Activated CD8-positive, alpha-beta T cell treated with anti-CD3 and anti-CD28 coated beads for 36 hours (primary cell): ENCODE measurements at places on chromosomes 7 and 10. TPM values are rescaled to one million over a fixed set of nuclear protein-coding genes. Genes with fewer than 3 reads are reported as not detected.
A peak's percentile ranks its signal among the peaks of the same experiment; 100 is the strongest.

UCN3 gene
- total RNA-seq: not detected

C10orf67 gene
- total RNA-seq: 0.32 TPM

UNCX gene
- not detected for total RNA-seq

HOXA2 gene
- not detected for total RNA-seq

HMX2 gene
- total RNA-seq: 0.90 TPM

CFAP46 gene
- 0.34 TPM for total RNA-seq

NEUROD6 gene
- total RNA-seq: not detected

EPO gene
- total RNA-seq: not detected

EVX1 gene
- total RNA-seq: not detected

CCDC7 gene
- total RNA-seq: 5.5 TPM

TEX47 gene
- not detected for total RNA-seq

CFTR gene
- total RNA-seq: not detected

CALHM3 gene
- total RNA-seq: not detected

LDB3 gene
- 0.09 TPM for total RNA-seq

PNLIPRP1 gene
- total RNA-seq: not detected

GAD2 gene
- not detected for total RNA-seq

GNA12 gene
- 21.0 TPM for total RNA-seq

NOD1 gene
- total RNA-seq: 11.5 TPM

SFMBT2 gene
- 23.8 TPM for total RNA-seq

HYAL4 gene
- total RNA-seq: not detected

- no peak for DNase-seq
Observed at GRCh38 chr10:77371848-77372799, 265.5 kb downstream of the KCNMA1 start.

GRCh38 chr10:44564361-44564760, 179.5 kb upstream of the CXCL12 start:
- DNase-seq: no peak

DNA sequence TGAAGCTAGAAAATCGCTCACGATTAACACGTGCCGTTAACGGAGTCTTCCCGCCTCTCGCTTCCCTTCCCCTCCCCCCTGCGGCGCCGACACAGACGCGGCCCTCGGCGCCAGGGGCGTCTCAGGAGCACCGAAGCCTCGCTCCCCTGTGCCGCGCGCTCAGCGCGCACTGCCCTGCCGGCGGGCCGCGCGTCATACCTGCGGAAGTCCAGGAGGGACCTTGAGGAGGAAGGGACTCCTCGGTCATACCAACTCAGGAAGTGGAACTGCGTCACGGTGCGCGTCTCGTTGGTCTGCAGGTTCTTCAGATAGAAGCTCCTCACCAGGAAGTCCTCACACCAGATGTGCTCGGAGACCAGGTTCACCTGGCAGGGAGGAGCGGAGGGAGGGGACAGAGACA, 239.6 kb downstream of the DNAJB6 start:
- DNase-seq: peak; percentile 82

DNA sequence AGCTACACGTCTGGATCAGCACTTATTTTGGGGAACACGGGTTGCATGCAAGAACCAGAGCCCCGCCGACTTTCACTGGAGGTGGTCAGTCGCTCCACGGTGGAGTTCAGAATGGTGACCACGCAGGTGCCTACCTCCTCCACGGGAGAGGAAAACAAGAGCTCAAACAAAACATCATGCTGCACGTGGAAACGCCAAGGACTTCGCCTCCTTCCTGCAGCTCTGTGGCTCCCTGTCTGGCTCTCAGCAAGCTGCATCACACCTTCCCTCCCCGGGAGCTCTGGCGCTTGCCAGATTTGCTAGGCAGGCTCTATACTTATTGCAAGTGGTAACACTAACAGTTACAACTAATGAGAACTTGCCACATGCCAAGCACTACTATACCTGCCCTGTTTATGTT, 26.0 kb downstream of the GSDME start:
- no peak for DNase-seq

DNA sequence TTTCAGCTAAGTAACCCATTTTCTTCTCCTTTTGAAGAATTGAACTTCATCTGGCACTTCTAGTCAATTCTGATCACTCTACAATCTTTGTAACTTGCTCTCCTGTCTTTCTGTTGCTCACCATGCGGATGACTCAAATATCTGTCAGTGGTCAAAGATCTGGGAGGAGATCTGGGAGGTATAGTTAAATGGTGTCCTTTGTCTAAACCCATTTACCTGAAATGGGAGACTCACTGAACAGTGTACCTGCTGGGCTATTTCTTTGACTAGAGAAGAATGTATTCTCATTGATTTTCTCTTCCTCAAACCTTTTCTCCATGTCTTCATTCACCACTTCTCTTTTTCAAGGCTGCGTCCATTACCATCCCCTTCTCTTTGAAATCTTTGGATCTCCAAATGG, 42.0 kb upstream of the PCLO start:
- DNase-seq: no peak

- DNase-seq: no peak
Observed at GRCh38 chr7:111622084-111622483, 59.8 kb upstream of the IMMP2L start.

DNA sequence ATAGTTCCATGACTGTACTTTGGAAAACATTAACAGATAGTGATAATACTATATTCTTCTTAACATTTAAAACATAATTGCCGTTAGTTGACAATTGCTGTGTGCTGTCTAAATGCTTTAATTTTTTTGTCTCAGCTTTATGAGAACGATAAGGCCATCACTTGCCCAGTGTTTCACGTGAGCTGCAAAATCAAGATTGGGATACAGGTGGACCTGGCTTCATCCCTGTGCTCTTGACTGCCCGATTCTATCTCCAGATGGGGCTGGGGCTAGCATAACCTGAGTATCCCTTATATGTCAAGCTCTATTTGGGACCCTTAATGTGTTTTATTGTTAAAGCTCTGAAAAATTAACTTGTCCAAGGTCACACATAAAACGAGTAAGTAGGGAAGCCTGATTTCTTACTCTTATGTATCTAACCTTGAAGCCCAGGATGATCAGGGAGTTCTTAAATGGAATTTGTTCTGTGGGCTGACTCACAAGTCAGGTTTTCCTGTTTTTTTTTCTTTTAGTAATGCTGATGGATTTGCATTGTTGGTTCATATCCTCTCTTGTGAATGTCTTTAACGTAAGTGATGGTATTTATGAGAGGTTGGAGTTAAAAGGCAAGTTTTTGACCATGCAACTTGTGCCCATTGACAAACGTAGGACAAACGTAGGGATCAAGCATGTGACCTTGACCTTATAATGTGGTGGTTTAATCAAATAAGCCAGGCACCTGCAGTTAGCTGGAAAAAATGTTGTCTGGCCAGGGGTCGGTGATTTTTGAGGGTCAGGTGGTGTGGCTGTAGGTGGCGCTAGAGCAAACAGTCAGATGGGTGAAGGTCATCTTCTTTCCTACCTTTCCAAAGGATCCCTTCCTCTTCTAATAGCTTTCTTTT, 3.6 kb downstream of the PRKAR2B start:
- DNase-seq: no peak

GRCh38 chr10:67790534-67791408, 47.2 kb downstream of the DNAJC12 start:
- peak; percentile 68 for DNase-seq

GRCh38 chr7:155852426-155853301, 40.4 kb upstream of the SHH start:
- no peak for DNase-seq

DNA sequence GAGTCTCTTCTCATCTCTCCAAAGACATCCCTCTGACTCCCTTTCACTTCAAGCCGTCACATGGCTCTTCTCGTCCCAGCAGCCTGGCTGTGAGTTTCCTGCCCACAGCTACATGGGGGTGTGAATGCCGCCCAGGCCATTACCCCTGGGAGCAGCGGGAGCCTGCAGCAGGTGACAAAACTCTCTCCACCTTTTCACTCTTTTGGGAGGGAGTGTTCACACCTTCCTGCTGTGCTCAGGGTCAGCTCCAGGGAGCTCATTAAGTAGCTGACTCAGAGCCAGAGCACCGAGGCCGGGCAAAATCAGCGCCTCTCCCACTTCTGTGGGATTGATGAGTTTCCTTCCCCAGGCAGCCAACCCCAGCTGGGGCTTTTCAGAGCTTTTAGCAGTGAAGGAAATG, 271.3 kb downstream of the TYW1 start:
- DNase-seq: no peak

DNA sequence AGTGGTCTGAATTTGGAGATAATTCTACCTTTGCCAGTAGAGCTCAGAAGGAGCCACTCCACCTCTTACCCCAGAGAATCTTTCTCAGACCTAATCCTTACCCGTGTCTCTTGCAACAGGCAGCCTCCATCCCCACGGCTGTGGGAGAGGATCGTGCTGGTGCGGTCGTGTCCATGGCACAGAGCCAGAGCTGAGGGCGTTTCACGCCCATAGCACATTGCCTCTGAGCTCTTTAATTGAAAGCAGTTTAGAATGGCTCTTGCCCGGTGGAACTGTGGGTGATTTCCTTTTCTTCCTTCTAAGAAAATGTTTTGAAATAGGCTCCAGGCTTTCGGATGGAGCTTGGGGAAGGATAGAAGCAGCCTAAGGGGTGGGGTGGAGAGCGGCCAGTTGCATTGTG, 41.5 kb downstream of the PRF1 start:
- no peak for DNase-seq

DNA sequence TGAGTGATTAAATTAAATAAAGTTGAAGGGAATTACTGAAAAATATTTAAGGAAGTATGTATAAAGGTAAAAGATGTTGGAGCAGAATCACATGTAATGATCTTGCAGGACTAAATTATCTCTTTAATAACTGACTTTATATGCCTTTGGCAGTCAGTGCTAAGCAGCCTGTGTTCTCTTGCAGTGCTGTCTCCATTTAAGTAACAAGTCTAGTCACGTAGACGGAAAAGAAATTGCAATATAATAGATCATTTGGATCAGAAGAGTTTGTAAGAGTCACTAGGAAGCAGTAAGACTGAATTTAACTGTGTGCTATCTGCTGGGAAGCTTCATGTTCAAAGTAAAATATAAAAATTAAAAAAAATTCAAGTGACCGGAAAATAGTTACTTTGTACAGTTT, 21.4 kb downstream of the BZW2 start:
- DNase-seq: no peak

DNA sequence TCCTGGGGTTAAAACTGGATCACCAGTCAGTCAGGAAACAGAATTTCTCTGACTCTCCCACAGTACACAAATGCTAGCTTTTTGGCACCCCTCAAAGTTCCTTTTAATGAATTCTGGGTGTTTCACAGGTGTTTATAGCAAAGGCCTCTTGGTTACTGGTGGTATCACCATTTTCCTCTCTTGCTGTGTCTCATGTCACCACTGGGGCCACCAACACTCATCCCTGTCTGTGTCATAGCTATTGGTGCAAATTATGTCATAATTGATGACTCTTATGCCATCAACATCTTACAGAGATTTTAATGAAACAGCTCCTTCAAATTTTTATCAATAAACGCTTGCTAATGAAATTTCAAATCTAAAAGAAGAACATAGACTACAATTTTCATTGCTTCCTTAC, 27.7 kb upstream of the OSBPL3 start:
- no peak for DNase-seq

DNA sequence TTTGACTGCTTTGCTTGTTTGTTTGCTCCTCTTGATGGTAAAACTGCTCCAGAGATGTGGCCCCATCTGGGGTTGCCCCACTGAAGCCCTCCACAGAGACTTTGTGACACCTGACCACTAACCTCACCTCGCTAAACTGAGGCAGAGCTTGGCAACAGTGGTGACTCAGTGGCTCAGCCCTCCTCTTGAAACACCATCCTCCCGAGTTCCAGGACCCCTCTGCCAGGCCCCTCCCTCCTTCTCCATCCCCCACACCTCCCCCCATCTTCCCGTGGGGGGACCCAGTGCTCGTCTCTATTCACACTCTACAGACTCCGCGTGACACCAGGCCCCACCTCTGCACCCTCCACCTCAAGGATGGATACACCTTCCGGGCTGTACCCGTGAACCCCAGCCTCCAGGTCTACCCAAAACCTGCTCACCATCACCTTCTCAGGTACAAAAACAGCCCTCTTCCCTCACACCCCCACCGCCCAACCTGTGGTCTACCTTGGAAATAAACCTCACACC, 19.0 kb upstream of the RET start:
- no peak for DNase-seq

DNA sequence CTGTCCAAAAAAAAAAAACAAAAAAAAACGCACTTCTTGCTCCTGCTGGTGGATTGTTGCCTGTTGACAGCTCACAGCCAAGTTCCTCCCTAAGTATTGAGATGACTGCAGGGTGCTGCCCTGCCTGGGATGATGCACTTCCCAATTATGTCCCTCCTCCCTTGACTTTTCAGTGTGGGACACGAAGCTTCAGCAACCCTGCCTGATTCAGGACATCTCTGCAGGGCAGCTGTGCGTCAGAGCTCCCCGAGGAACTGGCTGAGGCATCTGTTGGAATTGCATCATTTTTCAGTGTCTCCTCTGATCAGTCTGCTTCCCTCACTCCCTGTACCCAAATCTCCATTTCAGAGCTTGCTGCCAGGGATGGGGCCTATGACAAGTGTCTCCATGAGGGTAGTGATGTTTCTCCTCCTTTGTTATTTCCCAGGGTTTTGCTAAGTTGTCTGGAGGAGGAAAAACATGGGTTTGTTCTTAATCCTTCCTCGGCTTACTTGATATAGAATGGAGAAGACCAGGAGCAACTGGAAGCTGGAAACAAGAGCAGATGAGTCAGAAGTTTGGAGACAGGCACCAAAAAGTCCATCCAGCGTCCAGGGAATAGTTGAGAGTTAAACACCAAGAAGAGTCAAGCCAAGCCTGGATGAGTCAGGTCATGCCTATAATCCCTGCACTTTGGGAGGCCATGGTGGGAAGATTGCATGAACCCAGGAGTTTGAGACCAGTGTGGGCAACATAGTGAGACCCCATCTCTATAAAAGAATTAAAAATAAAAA, 355.1 kb downstream of the GALNT17 start:
- DNase-seq: no peak

- DNase-seq: no peak
Observed at GRCh38 chr10:69579464-69580060, 6.3 kb upstream of the NEUROG3 start.

GRCh38 chr7:7265081-7266075, 83.0 kb downstream of the C1GALT1 start:
- no peak for DNase-seq

DNA sequence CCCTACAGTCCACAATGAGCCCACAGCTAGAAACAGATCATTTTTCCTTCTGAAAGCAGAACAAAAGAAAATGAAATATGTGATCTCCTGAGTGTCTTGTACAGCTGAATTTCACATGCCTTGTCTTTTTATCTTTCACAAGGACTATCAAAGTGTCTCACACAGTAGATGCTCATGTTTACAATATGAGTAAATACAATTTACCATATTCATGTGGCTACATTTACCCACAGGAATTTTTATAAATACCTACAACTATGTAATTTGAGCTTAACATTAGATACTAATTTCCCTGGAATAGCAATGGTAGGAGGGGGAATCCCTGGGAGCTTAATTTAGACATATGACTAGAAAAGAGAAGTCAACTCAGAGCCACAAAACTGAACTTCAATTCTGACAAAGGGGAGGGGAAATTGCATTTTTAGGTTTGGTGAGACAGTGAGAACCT, 186.2 kb downstream of the MACC1 start:
- no peak for DNase-seq

- no peak for DNase-seq
Observed at GRCh38 chr7:36583318-36583717, 141.0 kb downstream of the AOAH start.
